ENCODE measurements at places on chromosomes 4 and X.

GRCh38 chr4:13452927-13453579 is 31.1 kb downstream of the RAB28 start:
- DNase-seq, result no peak

- no peak for DNase-seq
These were observed 14.7 kb upstream of the DCHS2 start for GRCh38 chr4:154506253-154506652.

GRCh38 chr4:181017038-181017437 is 1226.2 kb upstream of the TENM3 start:
- DNase-seq, result no peak

DNA sequence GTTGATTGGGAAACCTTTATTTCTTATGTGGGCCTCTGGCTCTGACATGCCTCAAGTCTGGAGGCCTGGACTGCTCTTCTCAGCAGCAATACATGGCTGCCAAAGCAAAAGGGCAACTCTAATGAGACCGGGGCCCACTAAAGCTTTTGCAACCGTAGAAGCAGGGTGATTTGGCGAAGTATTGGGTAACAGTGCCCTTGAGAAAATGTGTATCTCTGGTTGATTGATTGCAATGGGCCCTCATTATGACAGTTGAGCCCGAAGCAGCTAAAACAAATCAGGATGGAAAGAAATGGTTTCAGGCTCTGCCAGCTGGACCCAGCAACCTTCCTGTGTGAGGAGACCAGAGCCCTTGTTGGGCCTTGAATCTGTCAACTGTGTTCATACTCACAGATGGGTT is 73.4 kb downstream of the CLCN4 start:
- DNase-seq, result no peak

DNA sequence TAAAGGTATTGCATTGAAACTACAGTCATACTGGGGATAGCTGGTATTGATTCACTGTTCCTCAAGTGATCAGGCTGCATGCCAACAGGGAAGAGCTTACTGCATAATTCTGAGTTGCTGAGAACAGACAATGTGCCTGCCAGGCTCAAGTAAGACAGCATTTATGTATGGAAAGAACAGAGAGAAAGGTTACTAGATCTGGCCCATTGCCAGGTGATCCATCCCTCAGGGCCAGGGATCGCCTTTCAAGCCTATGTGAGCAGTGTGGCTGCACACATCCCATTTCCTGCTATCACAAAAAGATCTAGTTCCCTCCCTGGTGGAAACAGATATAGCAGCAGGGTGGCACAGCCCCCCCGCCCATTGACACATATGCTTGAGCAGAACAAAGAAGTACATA is 254.0 kb downstream of the TMA16 start:
- no peak for DNase-seq

DNA sequence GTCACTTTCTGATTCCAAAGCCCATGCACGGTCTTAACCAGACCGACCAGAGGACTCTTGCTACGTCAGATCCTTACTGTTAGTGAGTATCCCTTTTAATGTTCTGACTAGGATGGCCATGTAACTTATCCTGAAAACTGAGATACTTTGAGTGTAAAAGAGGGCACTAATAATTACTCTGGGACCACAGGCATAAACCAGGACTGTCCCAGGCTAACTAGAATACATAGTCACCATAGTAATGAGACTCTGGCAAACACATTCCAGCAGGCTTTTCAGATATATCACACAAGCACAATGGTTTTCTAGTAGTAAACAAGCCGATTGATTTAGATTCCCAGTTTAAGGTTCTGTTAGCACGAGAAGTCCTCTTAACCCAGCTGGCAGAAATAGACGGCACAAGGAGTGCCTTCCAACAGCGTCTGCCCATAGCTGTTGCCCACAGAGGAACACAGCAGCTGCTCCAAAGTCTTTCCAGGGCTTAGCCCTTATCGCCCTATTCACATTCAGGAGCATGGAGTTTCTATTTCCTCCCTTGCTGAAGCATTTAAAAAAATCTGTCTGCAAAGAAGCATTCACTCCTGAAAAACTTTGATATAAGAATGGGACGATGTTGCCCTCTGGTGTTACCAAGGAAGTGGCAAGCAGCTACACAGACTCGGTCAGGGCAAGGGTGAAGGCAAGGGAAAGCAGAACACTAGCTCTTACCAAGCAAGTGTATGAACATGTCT is 92.4 kb downstream of the CXCL13 start:
- no peak for DNase-seq

- DNase-seq, result no peak
These were observed at the start of gene STATH for GRCh38 chr4:69995526-69996016. Gene STATH (plus strand): TSS chr4:69995966. CDS start chr4:69998438, 2,472 bp downstream.

- peak; percentile 19 for DNase-seq
These were observed at the start of gene ATRX for GRCh38 chrX:77785486-77786364. Gene ATRX (minus strand): TSS chrX:77786216. CDS start chrX:77786001, 215 bp downstream.

GRCh38 chr4:147388018-147388417 is 92.9 kb upstream of the EDNRA start:
- DNase-seq, result no peak

Data from hypothalamus (tissue), 51 donors.